ENCODE measurements at places on chromosomes 16 and 17. TPM values are rescaled to one million over a fixed set of nuclear protein-coding genes. Genes with fewer than 3 reads are reported as not detected.

NDUFAB1 gene
- total RNA-seq, result 149 TPM

FA2H gene
- total RNA-seq, result 4.7 TPM

PRKCB gene
- total RNA-seq, result 51.6 TPM

TNK1 gene
- 6.4 TPM for total RNA-seq

CD300E gene
- total RNA-seq, result not detected

P2RX1 gene
- 3.3 TPM for total RNA-seq

ADGRG1 gene
- total RNA-seq, result not detected

CDH13 gene
- total RNA-seq, result not detected

TEFM gene
- 14.9 TPM for total RNA-seq

TSPOAP1 gene
- 54.4 TPM for total RNA-seq

Data from OCI-LY7 (cell line).